Right lobe of liver (tissue), 6 donors: ENCODE measurements at places on chromosomes 1 and 21. TPM values are rescaled to one million over a fixed set of nuclear protein-coding genes. Genes with fewer than 3 reads are reported as not detected.

The RLF gene
- total RNA-seq = 5.9 TPM

The SPOCD1 gene
- total RNA-seq = 0.18 TPM

The KRTAP7-1 gene
- total RNA-seq = not detected

The ABCA4 gene
- total RNA-seq = 0.71 TPM

The PRKACB gene
- total RNA-seq = 16.9 TPM

The RHD gene
- total RNA-seq = 0.51 TPM

The LCE2C gene
- total RNA-seq = not detected

The LRRC52 gene
- not detected for total RNA-seq

The RNU1-2 gene
- under 0.01 TPM for total RNA-seq

The CCDC30 gene
- 1.2 TPM for total RNA-seq

The ALX3 gene
- not detected for total RNA-seq

The TMEM201 gene
- 2.4 TPM for total RNA-seq

The SEMA4A gene
- 2.5 TPM for total RNA-seq

The ACTA1 gene
- total RNA-seq = 1.1 TPM

The HTR1D gene
- not detected for total RNA-seq

The ZNF648 gene
- 0.79 TPM for total RNA-seq
